ENCODE measurements at places on chromosomes 3 and 15.

GRCh38 chr15:98383571-98383970 is 264.8 kb upstream of the IGF1R start:
- no peak for DNase-seq

GRCh38 chr3:78140274-78140673 is 1100.4 kb downstream of the ROBO2 start:
- no peak for DNase-seq

- DNase-seq: no peak
These were observed 159.9 kb upstream of the PFN2 start for GRCh38 chr3:150130404-150131100.

DNA sequence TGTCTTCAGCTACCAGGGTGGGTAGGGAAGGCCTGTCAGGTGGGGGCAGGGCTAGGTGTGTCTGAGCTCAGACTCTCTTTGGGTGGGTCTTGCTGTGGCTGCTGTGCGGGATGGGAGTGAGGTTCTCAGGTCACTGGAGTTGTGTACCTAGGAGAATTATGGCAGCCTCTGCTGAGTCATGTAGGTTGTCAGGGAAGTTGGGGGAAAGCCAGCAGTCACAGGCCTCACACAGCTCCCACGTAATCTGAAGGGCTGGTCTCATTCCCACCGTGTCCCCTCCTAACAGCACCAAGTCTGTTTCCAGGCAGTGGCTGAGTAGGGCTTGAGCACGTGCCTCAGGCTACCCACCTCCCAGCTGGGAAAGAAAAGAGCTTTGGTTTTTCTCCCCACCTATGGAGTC is 67.0 kb downstream of the CHCHD4 start:
- no peak for DNase-seq

GRCh38 chr3:146313746-146314111 is 62.8 kb upstream of the PLSCR4 start:
- no peak for DNase-seq

DNA sequence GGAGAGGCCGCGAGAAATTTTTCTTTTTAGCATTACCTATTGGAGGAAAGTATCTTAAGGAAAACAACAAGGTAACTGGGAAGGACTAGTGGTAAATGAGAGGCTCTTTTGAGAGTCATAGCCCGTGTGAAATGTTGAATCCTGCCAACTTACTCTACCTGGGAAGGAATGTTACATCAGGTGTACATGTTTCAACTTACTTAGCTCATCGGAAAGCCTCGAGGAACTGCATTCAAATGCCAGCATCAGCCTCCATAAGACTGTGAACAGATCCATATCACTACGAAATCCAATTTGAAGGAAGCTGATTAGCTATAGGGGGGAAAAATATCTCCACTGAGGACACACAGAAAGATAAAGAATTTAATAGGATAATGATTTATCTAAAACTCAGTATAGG is 72.3 kb upstream of the PDZRN3 start:
- DNase-seq: no peak

DNA sequence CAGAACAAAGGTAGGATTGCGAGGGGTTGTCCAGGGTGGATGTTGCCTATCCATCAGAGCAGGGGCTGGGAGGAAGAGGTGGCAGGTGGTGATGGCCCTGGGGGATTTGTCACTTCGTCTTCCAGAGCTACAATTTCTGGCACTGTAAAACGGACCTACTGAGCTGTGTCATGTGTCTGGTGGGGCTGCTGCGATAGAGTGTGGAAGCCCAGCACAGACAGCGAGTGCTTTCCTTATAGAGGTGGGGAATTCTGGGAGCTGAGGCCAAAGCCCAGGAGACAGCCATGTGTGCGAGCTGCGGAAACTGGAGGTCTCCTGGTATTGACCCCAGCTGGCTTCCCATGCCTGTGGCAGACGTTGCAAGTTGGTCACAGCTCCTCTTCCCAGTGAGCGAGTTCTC is 61.2 kb upstream of the SEC22A start:
- no peak for DNase-seq

DNA sequence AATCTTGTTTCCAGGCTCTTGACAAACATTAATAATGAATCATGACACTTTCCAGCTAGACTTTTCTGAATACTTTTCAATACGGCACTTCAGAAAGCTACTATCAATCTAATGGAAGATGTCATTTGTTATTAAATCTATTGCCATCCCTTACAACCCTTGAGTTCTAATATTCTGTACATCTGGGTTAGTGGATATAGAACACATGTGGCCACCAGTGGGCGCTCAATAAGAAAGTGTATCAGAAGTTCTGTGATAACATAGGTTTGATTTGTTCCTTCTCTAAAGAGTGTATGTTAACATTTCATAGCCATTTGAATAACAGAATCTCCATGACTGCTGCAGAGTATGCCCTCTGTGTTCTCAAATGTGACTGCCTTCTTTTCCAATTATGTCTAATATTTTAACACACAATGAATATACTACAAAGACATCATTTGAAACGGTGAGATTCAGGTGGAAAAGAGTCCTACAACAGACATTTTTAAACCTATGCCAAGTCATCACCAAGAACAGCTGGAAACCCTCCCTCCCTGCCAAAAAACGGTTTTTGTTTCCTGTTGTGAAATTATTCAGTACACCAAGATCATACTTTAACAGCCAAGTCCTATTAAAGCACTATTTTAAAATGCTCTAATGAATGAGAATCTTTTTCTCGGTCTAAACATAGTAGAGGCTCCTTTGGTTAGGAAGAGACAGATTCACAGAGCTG is 22.2 kb downstream of the ALDH1A2 start:
- DNase-seq: peak; percentile 30

DNA sequence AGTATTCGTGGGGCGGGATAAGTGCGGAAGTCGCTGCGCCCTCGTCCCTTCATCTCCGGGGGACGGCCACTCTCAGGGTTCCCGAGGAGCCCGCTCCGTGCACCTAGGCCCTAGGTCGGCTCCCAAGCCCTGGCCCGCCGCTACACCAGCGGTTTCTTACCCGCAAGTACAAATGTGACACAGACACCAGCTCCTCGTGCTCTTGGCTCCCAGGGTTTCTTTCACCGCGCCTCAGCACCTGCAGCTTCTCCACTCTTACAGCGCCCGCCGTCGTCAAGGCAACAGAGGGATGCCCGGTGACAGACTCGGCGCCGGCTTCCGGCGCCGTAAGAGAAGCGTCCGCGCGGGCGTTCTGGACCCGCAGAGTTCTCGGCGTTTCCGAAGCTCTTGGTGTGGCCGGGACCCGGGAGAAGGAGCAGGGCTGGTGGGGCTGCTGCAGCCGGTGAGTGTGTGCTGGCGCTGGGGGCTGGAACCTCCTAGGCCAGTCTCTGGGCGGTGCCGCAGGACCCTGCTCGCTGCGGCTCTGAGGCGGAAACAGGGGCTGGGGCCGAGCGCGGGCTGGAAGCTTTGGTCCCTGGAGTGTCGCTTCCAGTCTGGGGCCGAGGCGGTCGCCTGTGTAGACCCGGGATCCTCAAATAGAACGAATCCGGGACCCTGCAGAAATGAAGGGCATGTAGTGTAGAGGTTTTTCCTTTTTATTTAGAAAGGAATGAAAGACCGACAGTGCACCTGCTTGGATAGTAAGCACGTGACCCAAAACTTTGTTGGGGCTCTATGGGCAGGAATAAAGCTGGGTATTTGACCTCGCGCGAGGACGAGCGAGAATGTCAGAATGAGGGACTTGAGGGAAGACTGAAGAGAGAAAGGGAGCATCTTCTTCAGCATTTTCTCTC is 155.4 kb upstream of the GOLGA6L4 start:
- no peak for DNase-seq

DNA sequence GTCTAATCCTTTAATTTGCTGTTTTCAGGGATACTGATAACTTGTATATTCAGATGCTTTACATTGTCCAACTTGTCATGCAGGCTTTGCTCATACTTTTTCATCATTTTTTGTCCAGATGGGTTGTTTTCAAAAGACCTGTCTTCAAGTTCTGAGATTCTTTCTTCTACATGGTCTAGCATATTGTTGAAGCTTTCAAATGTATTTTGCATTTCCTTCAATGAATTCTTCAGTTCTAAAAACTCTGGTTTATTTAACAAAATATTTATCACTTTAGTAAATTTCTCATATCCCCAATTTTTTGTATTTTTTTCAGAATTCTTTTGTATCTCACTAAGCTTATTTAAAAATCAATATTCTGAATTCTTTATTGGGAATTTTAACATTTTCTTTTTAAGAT is 388.3 kb upstream of the IL12A start:
- DNase-seq: no peak

GRCh38 chr3:110066206-110066605 is 728.9 kb upstream of the DPPA4 start:
- DNase-seq: no peak

DNA sequence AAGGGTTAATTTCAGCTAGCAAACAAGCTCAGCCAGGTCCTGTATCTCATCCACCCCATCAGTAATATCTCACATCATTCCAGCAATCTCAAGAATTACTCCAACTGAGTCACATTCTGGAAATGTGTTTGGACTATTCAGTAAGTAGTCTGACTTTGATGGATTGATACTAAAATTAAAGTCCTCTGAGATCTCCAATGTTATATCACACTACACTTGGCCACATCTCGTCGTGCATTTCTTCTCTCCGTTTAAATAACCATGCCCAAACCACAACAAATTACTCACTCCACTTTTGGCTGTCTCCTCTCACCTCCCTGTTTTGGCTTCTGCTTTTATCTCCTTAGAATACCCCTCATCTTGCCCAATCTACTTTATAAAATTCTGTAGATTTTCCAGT is 292.2 kb downstream of the PYDC2 start:
- no peak for DNase-seq

GRCh38 chr3:137294839-137295238 is 337.1 kb downstream of the IL20RB start:
- DNase-seq: no peak

GRCh38 chr3:145678401-145678800 is 482.6 kb downstream of the PLOD2 start:
- no peak for DNase-seq

DNA sequence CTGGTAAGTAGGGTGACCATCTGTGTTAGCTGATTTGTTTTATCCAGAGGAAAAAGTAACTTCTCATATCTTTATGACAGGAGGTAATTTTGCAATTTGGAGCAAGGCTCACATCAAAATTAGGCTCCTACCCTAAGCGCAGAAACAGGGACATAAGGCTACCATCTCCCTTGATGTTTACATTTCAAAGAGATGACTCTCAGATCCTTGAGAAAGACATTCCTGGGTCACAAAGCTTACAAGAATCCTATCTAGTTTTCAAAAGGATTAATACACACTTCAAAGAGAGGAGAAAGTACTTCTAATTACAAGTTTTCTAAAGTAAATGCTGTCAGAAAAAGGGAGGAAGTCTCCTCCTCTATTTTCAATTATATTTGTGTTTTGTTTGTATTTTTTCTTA is 7.0 kb downstream of the ZPLD1 start:
- DNase-seq: no peak

GRCh38 chr3:149273096-149273751 is 51.6 kb upstream of the CP start:
- DNase-seq: peak; percentile 71

GRCh38 chr3:81186412-81186811 is 575.0 kb downstream of the GBE1 start:
- DNase-seq: no peak

DNA sequence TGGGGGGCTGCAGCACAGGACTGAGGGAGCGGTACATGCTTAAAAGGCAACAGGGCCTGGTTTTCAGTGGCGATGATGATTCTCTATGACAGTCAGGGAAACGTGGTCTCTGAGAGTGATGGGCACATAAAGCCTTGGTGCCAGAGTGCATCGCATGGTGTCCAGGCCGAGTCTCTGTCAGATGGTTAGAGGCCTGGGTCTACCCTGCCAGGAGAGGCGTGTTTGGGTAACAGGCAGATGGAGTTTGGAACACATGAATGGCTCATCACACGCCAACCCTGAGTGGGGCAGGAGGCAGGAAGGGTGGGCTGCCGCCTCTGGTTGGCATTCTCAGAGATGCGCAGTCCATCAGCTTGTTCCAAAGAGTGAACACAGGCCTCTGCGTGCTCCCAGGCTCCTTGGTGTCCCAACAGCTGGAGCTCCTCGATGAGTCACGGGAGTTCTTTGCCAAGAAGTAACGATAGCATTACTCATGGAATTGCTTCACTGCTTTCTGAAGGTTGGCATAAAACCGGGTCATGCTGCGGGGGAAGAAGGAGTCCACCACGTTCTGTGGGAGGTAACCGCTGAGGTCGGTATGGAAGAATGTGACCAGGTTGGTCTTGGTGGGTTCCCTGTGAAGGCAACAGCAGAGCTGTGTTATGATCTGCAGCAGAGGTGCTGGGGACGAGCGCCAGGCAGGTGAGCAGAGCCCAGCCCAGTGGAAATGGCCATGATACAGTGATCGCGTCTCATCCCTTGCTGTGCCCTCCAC is 11.0 kb downstream of the STARD5 start:
- DNase-seq: no peak

DNA sequence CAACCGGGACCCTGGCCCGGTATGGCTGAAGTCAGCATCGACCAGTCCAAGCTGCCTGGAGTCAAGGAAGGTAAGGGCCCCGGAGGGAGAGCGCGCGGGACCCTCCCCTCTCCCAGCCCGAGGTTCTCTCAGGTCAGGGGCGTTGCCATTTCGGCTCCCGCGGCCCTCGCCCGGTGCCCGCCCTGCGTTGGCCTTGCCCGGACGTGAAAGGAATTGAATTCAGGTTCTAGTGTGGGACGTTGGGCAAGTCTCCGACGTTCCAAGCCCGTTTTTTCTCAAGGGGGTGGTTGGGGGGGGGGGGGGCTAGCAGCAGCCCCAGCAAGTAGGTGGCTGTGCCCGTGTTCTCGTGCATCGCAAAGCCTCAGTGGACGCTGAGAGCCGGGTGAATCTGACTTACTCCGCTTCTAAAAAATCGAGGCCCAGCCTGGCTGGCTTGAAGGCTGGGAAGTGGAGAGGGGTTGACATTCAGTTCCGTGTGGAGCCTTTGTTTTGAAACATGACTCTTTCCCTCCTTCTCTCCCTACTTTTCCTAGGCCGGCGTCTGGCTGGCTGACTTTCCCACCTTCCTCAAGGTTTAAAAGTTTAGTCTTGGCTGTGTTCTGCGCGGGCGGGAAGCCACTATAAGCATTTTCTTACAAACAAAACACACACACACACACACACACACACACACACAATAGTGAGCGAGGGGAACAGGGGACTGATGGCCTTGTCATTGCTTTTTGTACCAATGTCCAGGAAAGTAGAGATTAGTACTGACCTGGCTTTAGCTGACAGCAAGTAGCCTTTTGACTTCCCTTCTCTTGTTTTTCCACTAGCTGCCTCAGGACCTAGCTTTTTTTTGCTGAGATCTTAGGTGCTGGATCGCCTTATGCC is at the start of gene UTS2B:
TSS of gene UTS2B (minus strand) at position 873 of the 876 bp plus-strand sequence. CDS start 48,337 bp downstream, outside the sequence.
- DNase-seq: no peak

DNA sequence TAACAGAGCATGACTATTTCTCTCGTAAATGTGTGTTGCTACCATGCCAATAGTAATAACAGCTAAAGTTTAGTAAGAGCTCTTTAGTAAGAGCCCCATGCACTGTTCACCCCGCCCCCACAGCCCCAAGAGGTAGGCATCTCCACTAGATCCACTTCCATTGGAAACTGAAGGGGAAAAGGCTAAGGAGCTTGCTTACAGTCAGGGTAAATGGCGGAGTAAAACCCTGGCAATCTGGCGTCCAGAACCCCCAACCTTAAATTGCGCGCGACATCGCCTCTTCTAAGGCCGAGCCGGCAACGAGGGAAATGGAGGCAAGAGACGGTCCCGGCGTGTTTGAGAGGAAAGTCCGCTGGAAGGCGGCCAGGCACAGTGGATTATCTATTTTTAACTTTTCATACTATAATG is 654 bp upstream of the C3orf38 start:
- DNase-seq: no peak

GRCh38 chr3:18891641-18892040 is 256.7 kb upstream of the KCNH8 start:
- no peak for DNase-seq

- DNase-seq: no peak
These were observed 272.2 kb upstream of the NR2F2 start for GRCh38 chr15:96058103-96058851.

GRCh38 chr3:132606085-132606484 is 9.0 kb downstream of the ACKR4 start:
- DNase-seq: no peak

Data from CD4-positive, alpha-beta T cell treated with Interleukin-2 at 100 ng/mL for 4 hours (primary cell).